ENCODE measurements at places on chromosomes 5 and 9.

GRCh38 chr9:1875921-1876448 is 139.2 kb upstream of the SMARCA2 start:
- DNase-seq, result no peak

GRCh38 chr9:75894566-75894965 is 4.1 kb downstream of the PCSK5 start:
- no peak for DNase-seq

GRCh38 chr9:90505695-90506094 is 136.9 kb downstream of the DIRAS2 start:
- DNase-seq, result no peak

- peak; percentile 58 for DNase-seq
Observed at GRCh38 chr5:142145106-142145900, 36.7 kb downstream of the NDFIP1 start.

GRCh38 chr9:79524266-79524665 is 47.5 kb upstream of the TLE4 start:
- DNase-seq, result no peak
